AG08396 (cell line): ENCODE measurements at places on chromosomes 3 and 15.

DNA sequence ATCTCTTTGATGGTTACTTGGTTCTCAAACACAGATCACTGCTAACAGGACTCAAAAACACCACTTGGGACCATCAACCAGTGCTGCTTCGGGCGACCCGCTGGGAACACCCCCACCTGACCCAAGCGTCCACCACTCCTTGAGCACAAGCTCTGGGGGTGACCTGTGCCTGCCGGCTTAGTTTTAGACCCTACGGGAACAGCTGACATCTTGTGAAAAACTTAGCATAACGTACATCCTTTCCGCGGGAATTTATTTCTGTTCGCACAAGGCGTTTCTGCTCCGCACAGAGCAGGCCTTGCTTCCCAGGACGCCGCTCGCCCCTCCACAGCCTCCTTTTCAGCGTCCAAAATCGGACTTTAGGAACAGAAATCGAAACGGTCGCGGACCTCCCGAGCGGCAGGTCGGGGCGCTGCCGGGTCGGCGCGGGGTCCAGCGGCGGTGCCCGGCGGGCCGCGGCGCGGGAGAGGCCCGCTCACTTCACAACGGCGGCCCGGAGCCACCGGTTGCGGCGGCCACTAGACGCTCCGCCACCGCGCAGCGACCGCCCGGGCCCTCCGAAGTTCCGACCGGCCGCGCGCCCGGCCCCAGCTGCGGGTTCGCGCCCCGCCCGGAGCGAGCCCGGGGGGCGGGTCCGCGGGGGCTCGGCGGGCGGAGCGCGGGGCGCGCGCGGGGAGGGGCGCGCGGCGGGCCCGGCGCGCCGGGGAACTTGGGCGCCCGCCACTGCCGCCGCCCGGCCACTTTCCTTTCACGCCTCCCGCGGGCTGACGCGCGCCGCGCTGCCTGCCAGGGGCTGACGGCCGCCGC is 959 bp downstream of the SFMBT1 start:
- peak; percentile 93 for DNase-seq

DNA sequence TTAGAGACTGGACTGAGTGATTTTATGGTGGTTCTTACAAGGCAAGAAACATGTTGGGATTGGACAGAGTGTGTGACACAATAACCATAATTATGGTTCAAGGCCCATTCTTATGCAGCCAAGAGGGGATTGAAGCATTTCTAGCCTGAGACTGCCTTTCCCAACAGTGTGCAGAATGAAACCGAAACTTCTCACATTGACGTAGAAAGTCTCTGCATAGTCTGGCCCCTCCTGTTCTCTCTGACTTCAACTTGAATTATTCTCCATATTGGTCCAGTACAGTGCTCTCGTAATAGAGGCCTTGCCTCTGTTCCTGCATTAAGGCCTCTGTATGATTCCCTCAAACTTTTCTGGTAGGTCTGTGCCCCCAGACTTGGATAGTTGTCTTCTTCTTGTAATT is 138.3 kb downstream of the DIPK2A start:
- no peak for DNase-seq

- DNase-seq: peak; percentile 49
Observed at GRCh38 chr3:37054370-37054769, 61.1 kb downstream of the MLH1 start.

DNA sequence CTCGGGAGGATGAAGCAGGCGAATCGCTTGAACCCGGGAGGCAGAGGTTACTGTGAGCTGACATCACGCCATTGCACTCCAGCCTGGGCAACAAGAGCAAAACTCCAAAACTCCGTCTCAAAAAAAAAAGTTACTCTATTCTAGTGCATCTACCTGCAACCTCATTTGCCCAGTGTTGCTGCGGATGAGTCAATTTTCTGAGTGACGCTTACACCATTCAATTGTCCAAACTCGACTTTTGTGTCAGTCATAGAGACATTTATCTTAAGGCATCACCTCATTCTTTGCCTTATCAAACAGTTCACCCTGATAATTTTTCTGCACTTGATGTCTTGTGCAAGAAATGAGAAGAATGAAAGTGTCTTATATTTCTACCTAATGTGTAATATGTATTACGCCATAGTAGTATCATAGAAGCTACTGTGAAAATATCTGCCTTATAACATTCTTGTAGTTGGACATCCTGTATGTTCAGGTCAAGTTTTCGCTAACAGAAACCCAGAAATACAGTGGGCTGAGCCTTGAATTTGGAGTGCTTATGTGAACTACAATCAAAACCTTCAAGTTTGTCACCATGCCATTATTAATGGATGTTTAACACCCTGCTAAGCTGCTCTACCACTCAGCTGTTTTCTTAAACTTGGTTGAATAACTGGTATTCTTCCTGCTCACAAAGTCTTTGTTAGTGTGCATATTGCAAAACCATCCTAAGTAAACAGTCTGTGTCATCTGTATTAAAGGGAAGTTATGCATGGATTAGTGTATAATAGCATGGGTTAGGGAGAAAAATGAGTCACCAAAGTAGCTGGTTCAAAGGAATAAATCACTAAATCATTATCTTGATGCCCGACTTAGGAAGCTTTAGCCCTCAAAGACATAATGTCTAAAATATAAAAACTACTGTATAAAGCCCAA is 531.0 kb upstream of the NR2F2 start:
- DNase-seq: peak; percentile 42

- DNase-seq: peak; percentile 89
Observed at GRCh38 chr15:88246666-88247446, 9.7 kb downstream of the NTRK3 start.

DNA sequence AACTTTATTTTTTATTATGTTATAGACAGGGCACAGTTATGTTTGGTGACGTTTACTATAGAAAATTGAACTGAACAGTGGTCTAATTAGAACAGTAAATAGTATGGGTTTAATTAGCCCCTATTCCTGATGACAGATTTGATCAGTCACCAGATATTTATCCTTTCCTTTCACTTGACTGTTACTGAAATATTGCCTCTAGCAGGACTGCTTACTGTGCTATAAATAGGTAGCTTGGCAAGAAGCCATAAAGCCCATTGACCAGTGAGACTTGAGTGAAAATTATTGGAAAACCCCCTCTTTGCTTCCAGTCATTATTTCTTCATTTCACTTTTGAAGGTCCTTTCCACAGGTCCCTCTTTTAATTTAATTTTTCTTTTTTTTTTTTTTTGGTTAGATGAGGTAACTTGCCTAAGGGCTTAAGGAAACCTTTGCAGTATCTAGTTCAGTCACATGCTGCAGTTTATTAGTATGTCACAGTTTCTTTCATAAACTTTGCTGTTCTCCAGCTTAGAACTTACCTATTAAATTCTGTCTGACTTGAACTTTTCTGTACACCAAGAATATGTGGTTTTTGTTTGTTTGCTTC is 115.6 kb downstream of the ADAMTSL3 start:
- DNase-seq: no peak

GRCh38 chr3:40923143-40923542 is 276.2 kb upstream of the CTNNB1 start:
- DNase-seq: no peak

DNA sequence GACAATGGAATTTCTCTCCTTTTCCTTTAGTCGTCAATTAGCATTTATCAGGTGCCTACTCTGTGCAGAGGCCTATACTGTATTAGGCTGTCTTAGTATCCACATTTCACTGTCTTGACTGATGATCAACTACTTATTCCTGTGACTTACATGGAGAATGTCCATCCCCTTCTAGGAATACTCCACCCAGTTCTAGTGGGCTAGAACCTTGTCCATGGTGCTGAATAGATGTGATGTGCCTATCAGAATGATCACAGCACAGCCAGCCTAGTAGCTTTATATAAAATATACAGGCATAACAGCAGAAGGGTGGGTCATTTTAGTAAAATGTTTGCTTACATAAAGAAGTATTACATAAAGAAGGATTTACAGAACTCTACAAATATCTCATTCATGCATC is 621.4 kb downstream of the PDCD6IP start:
- no peak for DNase-seq

DNA sequence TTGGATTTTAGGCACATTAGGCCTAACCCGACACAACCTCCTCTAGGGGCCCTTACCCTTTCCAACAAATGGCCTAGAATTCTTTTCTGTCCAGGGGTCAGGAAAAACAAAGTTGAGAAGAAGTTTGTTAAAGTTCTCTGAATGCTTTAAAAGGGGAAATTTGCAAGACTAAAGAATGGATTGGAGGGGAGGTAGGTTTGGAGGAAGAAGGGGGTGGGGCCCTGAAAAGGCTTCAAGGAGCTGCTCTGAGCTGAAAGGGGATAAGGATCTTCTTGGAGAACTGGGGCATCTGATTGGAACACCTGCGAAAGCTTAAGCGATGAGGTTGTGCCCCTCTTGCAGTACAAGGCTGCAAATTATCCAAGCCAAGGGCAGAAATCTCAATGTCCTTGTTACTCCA is 3.9 kb upstream of the SENP2 start:
- no peak for DNase-seq

- no peak for DNase-seq
Observed at GRCh38 chr15:40955930-40956540, 2.8 kb downstream of the CHAC1 start.

DNA sequence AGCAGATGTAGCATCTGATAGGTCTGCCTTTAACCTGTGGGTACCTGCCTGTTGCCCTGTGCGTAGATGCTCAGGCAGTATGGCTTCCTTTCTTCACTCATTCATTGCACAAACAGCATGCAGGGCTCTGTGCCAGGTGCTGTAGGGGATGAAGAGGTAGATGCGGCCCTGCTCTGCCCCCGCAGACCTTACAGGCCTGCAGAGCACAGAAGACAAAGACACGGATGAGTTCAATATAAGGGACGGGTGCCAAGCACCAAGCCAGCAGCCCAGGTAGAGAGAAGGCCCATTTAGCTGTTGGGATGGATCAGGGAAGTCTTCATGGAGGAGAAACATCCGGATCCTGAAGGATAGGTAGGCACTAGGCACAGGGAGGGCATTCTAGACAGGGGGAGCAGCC is 69.4 kb downstream of the AAGAB start:
- DNase-seq: no peak
